EL (cell line): ENCODE measurements at places on chromosomes 6 and 20.
A peak's percentile ranks its signal among the peaks of the same experiment; 100 is the strongest.

GRCh38 chr20:295804-296203, 1.6 kb upstream of the ZCCHC3 start:
- no peak for DNase-seq

- peak; percentile 22 for DNase-seq
Observed at GRCh38 chr6:8059129-8059528, 5.1 kb downstream of the BLOC1S5 start.

- DNase-seq = no peak
Observed at GRCh38 chr6:141252828-141253608, 879.7 kb upstream of the GJE1 start.

DNA sequence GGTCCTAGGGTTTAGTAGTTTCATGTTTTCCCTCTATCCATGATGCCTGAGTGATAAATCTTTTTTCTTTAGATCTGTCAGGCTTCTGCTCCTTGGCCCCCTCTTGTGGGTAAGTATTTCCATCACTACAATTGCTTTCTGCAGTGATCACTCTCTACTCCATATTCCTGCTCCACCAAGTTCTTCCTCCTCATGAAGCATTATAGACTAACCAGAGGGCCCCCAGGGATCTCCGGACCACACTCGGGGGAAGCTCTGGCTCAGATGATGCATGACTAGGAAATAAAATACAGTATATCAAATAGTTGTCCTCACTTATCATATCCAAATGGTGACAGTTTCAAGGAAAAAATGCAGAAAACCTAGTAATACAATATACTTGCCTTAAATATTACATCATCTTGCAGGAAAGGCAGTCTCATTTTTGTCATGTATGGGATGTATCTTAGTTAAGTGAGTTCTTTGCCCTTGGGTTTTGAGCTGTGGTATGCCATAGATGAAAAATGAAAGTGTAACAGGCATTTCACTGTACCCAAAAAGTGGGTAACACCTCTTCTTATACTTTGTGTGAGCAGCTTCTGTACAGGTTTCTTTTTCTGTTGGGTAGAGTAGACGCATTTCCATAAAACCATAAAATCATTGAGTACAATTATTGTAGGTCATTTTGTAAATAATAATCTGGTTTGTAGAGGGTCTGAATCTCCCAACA, 200.9 kb upstream of the EYA4 start:
- DNase-seq = peak; percentile 14

DNA sequence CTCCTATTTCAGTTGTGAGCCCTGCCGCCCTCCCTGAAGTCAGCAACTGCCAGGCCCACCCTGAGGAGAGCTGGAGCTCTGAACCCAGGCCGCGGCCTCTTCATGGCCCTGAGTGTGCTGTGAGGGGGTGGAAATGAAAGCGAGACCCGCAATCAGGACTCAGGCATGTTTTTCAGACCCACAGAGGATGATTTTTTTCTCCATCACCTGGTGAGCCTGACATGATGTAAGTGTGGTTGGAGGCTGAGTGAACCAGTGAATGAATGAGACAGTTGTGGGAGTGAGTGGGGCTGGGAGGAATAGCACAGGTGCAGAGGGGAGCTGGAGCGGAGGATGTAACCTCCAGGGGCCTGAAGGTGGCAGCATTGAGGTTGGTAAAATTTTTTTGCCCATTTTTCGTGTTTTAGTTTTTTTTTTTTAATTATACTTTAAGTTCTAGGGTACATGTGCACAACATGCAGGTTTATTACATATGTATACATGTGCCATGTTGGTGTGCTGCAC, 18.3 kb downstream of the RAET1L start:
- peak; percentile 21 for DNase-seq

- no peak for DNase-seq
Observed at GRCh38 chr6:63504777-63505384, 67.4 kb upstream of the LOC128125822 start.

- DNase-seq = peak; percentile 27
Observed at GRCh38 chr20:31979713-31980426, 11.9 kb downstream of the XKR7 start.

- DNase-seq = no peak
Observed at GRCh38 chr20:64041040-64041780, 5.2 kb downstream of the C20orf204 start.

- no peak for DNase-seq
Observed at GRCh38 chr6:129114636-129115391, 231.9 kb downstream of the LAMA2 start.
